Activated naive CD4-positive, alpha-beta T cell treated with anti-CD3 and anti-CD28 coated beads, Interleukin-2, amount 50 U/mL, for 16 hours (primary cell): ENCODE measurements at places on chromosomes 5 and 9.

DNA sequence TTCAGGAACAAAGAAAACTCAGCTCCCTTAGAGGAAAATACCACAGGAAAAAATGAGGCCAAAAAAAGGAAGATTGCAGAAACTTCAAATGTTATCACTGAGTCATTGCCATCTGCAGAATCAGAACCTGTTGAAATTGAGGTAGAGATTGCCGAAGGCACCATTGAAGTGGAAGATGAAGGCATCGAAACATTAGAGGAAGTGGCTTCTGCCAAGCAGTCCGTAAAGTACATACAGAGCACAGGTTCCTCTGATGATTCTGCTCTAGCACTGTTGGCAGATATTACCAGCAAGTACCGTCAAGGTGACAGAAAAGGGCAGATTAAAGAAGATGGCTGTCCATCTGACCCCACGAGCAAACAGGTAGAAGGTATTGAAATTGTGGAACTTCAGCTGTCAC, 30.8 kb upstream of the NIM1K start:
- no peak for DNase-seq

- no peak for DNase-seq
Measured at GRCh38 chr5:10985721-10986110, 224.7 kb upstream of the DAP start.

GRCh38 chr5:170154744-170155143, 49.0 kb downstream of the FOXI1 start:
- no peak for DNase-seq

DNA sequence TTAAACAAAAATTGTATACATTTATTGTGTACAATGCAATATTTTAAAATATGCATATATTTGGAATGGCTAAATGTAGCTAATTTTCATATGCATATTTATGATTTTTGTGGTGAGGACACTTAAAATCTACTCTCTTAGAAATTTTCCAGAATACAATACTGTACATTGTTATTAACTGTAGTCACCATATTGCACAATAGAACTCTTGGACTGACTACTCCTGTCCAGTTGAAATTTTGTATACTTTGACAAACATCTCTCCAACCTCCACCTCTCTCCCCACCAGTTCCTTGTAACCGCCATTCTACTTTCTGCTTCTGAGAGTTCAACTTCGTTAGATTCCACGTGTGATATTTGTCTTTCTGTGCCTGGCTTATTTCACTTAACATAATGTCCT, 49.2 kb upstream of the TAF11L2 start:
- DNase-seq = no peak

DNA sequence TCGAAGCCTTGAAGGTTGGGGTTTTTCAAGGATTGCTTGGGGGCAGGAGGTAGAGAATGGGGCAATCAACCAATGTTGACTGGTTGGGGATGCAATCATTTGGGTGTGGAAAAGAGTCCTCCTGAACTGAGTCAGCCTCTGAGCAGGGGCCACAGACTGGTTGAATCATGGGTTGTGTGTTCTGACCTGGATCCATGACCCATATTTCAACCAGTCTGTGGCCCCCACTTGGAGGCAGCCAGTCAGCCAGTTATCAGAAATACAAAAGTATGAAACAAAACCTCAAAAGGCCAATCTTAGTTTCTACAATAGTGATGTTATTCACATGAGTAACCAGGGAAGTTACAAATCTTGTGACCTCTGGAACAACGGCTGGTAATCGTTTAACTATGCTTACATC, 81.4 kb upstream of the RANBP6 start:
- DNase-seq = no peak

DNA sequence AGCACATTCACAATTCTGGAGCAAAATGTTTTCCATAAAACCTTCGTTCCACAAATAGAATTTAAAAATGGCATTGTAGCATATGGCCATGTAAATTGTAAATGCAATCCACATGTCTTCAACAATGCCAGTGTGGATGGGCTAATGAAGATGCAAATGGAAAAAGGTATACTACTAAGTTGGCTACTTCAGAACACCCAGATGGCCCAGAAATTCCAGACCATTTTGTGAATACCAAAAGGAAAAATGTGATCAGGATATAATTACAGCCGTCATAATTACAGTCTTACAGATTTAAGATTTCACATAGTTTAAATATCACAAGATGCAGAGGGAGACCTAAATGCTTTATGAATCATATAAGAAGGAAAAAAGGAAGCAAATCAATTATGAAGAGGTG, 117.2 kb downstream of the TSSK1B start:
- DNase-seq = no peak

- DNase-seq = peak; percentile 10
Measured at GRCh38 chr5:146825033-146825432, 53.5 kb downstream of the PPP2R2B start.

- DNase-seq = no peak
Measured at GRCh38 chr5:33343676-33344327, 97.0 kb upstream of the TARS1 start.

DNA sequence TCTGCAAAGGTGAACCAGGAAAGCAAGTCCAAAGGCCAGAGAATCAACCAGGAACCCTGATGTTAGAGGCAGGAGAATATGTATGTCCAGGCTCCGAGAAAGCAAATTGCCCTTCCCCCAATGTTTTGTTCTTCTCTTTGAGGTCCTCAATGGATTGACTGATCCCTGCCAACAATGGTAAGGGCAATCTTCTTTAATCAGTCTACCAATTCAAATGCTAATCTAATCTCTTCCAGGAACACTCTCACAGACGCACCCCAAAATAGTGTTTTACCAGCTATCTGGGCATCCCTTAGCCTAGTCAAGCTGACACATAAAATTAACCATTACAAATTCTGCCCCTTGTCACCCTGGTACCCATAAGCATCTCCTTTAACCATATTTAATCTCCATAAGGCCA, 398.0 kb downstream of the RAB3C start:
- DNase-seq = no peak

GRCh38 chr5:54272746-54273145, 37.6 kb downstream of the ARL15 start:
- DNase-seq = no peak

GRCh38 chr5:10515492-10515891, 48.4 kb upstream of the ANKRD33B start:
- DNase-seq = no peak

- DNase-seq = no peak
Measured at GRCh38 chr5:65809817-65810531, 88.0 kb downstream of the NLN start.

DNA sequence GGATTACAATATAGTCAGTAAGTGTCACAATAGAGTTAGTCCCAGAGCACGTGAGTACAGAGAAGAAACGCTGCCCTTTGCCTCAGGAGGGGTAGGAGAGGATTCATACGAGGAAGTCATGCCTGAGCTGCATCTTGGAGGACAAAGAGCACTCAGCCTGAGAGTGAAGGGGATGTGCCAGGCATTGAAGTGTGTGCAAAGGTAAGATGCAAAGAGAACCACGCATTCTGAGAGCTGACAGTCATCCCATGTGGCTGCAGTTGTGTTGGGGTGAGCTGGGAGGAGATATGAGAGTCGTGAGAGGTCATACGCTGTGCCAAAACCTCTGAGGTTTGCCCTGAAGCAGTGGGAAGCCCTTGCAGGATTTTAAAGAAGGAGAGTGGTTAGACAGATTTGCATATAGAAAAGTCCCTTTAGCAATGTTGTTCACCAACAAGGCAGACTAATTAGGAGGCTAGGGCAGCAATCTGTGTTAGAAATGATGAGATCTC, 97.5 kb downstream of the PIP5K1B start:
- DNase-seq = no peak

- DNase-seq = no peak
Measured at GRCh38 chr5:38780945-38781344, 64.9 kb upstream of the OSMR start.

DNA sequence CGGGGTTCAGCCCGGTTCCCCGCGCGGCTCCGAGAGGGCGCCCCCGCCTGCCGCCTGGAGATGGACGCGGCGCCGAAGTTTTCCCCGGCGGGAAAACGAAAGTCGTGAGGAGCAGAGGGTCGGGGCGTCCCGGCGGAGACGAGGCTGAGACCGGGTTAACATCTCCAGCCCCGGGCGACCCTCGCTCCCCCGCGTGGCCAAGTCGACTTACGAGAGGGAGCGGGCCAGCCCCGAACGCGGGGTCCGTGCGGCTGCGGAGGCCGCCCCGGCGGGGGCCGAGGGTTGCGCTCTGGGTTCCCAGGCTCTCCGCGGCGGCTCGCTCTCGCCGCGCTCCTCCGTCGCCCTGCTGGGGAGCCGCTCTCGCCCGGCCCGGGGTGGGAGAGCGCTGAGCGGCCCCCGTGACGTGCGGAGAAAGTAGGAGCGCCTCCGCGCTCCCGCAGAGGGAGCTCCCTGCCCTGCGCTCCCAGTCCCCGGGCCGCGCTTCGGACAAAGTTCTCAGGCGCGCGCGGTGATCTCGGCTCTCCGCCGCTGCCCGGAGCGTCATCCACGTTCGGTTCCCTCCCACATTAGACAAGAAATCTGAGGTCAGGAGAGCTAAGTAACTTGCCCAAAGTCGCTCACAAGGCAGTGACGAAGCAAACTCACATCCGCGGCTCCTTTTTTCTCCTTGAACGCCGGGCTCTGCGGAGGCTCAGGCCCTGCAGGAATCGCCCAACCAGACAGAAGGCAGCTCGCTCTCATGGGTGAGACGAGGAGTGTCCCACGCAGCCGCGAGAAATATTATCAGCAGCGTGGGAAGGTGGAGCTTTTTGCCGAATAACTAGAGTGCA, 1.2 kb upstream of the GCNT4 start:
- DNase-seq = peak; percentile 58

DNA sequence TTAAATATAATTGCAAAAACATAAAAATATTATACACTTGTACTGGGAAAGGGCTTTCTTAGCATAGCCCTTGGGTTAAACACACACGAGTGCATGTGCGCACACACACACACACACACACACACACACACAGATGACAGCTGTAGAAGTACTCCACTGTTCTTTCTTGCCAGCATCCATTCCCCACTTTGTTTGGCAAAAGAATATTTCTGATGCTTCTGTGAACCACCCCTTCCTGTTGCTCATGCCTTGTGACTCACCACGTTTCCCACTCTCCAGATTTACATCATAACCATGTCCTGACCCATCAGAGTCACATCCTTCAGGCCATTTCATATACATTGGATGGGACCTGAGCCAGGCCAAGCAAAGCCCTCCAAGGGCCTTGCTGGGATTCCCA, 280.1 kb downstream of the DNAH5 start:
- DNase-seq = no peak

DNA sequence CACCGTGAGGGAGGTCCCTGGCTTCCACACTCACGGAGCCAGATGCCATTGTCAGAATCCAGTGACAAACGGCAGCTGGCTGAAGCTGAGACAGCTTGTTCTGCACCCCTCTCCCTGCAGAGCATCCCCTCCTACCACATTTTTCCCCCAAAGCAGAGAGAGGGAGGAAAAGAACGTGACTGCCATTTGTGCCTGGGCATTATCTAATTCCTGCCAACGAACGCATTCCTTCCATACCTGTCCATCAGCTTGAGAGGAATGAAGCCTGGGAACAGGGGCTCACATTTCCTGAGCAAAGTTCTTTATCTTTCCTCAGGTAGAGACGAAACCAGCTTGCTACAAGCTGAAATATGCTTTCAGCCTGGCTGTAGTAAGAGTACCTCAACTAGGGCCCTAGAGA, 175.4 kb downstream of the SLIT3 start:
- no peak for DNase-seq

- DNase-seq = no peak
Measured at GRCh38 chr9:127053057-127053821, 69.2 kb downstream of the ANGPTL2 start.

DNA sequence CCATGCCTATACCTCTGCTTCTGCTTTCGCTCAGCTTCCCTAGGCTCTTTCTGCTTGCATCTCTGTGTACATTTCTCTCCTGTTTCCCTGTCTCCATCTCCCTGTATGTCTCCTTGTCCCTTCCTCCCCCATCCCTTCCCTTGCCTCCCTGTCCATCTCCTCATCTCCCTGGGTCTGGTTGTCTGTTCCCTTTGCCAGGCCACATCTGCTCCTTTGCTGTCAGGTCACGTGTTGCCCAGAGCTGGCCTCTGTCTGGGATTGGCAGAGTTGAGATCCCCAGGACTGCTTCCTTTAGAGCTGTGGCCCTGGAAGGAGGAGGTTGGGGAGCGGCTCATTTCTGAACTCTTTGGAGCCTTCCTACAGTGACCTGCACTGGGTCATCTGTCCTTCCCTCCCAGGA, 31.8 kb upstream of the PTGS1 start:
- no peak for DNase-seq

DNA sequence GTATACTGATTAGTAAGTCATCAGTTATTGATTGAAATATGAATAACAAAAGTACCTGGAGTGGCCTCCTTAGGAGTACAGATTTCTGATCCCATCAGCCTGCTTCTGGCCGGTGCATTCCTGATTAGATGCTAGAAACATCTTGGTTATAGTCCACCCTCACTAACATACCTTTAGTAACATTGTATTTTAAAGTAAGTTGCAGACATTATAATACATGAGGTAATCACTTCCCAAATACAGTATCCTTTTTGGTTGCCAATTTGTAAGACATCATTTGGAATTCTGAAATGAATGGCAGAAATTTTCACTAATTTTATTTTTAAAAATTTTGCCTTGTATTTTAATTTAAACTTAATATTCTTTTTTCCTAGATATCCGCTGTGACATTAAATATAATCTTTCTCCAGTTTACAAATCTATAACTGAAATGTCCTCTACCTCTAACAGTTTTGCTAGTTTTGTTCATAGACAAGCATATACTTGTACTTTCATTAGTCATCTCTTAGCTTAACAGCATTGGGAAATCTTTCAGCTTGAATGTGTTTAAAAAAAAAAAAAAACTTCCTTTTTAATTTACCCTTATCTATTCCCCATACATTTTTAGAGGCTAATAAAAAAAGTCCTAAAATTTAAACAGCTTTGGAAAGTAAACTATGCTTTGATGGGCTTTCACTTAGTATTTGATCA, 178.9 kb downstream of the XRCC4 start:
- no peak for DNase-seq

DNA sequence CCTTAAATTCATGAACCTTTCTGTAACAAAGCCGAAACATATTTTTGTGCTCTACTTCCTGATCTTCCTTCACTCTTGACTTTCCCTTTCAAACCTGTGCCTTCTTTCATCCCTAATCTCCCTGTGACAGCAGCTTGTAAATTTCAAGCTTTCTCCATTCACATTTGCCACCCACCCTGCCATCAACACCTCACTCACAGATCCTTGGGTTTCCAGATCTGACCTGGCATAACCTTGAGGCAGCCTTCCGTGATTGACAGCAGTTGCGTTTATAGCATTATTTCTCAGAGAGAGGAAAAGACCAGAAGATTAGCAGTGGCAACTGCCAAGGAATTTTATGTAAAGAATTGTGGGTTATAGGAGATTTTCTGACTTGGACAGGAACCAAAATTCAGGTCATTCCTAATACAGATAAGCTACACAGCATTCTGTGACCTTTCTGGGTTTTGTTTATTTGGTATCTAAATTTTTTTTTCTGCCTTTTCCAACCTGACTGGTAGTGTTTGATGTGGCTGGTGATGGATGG, 260.0 kb downstream of the NR2F1-AS1 start:
- DNase-seq = no peak

- no peak for DNase-seq
Measured at GRCh38 chr5:143484601-143485000, 81.1 kb upstream of the NR3C1 start.

GRCh38 chr5:132381614-132382013, 12.1 kb downstream of the SLC22A5 start:
- no peak for DNase-seq
